ENCODE measurements at places on chromosomes 3 and 15.

DNA sequence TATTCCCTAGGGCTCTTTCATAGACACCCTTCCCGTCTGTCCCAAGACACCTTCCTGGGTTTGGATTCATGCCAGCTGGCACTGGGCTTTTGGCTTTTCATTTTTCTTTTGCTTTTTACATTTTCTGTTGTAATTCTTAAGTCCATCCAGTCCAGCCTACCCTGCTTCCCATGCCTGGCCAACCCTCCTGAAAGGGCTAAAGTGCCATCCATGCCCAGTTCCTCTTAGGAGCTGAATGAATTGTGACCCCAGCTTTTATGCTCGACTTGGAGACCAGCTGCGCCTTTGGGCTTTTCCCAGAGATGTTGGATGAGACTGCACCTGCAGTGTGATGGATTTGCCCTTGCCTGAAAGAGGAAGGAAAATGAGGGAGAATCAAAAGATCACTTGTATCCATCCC is 25.8 kb downstream of the LRRN1 start:
- DNase-seq: no peak

DNA sequence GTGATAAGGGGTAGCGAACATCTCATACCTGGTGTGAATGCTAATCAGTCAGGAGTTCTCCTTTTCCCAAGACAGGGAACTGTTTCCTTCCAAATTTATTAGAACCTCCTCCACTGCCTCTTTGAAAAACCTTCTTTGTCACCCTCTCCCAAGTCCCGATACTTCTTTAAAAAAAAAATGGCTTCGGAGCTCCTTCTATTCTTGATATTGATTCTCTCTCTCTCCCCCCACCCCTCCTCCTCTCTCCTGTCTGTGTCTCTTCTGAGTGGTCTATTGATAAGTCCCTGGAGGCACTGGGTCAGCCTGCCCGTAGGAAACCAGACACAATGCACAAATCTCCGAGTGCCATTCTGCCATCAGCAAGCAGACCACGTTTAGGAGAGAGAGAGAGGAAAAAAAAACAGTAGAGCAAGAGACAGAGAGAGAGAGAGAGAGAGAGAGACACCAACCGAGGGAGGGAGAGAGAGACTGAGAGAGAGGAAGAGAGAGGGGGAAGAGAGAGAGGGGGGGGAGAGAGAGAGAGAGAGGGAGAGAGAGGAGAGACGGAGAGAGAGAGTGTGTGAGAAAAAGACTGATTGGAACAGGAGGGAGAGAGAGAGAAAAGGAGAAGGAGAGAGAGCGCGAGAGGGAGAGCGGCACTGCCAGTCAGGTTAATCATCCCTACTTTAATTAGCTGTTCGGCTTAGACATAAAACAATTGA is 160.9 kb downstream of the TIGIT start:
- no peak for DNase-seq

DNA sequence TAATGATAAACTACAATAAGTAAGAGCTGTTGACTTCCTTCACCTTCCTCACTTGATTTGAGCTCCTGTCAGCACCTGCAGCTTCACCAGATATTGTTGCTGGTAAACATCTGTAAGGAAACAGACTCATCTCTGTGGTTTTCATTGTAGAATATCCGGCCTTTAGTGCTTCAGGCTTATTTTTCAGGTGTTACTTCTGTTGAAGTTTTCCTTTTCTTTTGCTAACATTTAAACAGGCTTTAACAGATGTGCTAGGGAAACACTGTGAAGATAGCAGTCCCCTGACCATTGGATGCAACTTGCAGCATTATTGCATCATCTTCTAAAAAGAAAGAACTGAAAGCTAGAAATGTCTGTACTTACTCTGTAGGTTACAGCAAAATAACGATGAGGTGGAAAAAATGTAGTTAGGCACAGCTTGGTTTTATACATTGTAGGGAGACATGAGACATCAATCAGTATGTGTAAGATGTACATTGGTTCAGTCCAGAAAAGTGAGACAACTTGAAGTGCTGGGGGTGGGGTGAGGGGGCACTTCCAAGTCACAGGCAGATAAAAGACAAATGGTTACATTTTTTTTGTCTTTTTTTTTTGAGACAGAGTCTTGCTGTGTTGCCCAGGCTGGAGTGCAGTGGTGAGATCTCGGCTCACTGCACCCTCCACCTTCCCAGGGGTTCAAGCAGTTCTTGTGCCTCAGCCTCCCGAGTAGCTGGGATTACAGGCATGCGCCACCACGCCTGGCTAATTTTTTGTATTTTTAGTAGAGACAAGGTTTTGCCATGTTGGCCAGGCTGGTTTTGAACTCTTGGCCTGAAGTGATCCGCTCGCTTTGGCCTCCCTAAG is 10.2 kb downstream of the EDEM1 start:
- no peak for DNase-seq

- no peak for DNase-seq
These were observed 1051.7 kb downstream of the ROBO2 start for GRCh38 chr3:78091478-78092119.

GRCh38 chr3:4600493-4600892 is 107.3 kb downstream of the ITPR1 start:
- no peak for DNase-seq

DNA sequence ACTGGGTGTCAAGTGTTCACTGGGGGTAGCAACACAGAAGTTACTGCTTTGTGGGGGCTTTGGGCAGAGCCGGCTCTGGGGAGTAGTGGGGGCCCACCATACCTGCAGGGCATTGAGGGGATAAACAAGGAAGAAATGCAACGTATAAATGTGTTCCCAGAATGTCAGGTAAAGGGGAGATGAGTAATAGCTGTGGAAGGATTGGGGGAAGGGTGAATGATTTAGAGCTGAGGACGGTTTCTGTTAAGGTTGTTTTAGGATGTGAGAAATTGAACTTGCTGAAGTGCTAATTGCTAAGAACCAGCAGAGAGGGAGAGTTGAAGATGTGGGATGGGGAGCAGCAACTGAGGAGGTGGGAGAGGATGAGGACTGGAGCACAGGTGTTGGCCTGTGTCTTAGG is 10.7 kb downstream of the SCG5 start:
- no peak for DNase-seq

Data from stimulated activated CD8-positive, alpha-beta memory T cell treated with anti-CD3 and anti-CD28 coated beads, Interleukin-4, amount 100 ng/mL, for 4 hours (primary cell).